Foreskin keratinocyte (primary cell): ENCODE measurements at places on chromosomes 13 and 19.

DNA sequence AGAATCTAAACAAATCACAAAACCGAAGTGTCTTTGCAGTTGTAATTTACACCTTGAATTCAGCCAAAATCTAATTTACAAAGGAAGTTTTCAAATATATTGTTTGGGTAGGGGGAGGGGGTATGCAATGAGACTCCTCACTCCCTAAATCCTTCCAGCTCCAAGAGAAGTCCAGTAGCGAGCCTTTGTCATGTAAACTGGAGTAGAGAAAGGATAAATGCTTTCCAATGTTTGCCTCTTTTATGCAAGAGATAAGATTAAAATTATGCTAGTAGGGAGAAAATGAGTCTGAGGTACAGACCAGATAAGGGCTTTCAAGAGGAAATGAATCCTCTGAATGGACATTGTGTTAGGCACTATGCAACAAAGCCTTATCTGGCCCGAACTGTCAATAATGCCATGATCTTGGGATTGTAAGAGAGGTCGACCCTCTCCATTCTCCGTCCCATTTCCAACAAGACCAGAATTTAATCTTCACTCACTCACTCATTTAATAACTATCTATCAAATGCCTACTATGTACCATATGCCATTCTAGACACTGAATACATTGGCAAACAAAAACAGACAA is 199.2 kb downstream of the LACC1 start:
- no peak for DNase-seq

DNA sequence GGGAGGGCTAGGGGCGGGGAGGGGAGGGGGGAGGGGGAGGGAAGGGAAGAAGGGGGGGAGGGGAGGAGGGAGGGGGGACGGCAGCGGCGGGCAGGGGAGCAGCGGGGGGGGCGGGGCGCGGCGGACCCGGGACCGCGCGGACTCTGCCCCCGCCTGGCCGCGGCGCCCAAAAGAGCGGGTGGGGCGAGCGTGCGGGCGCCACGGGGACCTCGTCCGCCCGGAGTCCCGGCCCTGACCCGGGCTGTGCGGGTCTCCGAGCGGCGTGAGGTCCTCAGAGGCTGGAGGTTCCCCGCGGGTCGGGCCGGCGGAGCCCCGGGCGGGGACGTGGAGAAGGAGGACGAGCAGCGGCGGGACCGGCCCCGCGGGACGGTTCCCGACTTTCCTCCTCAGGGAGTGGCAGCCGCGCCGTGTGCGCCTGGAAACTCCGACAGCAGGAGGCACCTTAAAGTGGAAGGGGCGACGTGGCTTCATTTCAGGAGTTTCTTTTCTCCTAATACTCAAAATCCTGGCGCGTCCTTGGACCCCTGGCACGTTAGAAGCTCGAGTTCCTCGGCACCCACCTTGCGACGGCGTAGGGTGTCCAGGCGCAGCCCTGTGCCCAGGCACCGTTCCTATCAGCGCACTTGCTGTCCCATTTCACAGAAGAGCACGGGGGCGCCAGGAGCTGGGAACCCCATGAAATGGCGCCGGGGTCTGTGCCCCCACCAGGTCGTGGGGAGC is 518 bp upstream of the PLPP2 start:
- no peak for DNase-seq

- no peak for DNase-seq
These were observed 15.8 kb upstream of the TUBGCP3 start for GRCh38 chr13:112603641-112604225.

DNA sequence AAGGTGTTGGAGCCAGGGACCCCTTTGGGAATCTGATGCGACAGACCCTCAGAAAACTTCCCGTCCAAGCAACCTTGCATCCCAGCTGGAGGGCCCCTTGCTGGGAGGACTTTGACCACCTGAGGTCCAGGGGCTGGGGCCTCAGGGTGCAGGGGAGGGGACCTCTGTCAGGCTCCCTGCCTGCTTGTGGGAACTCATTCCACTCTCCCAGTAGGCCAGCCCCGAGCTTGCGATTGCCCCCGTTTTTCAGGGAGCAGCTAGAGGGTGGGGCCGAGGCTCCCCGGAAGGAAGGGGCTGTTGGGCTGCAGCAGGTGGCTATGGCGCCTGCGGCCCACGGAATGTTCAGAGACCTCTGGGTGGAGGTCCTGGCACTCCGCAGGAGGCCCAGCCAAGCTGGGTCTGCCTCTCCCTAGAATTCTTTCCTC is 2.8 kb downstream of the GNA11 start:
- DNase-seq = no peak
